ENCODE measurements at places on chromosomes 7 and 10.

DNA sequence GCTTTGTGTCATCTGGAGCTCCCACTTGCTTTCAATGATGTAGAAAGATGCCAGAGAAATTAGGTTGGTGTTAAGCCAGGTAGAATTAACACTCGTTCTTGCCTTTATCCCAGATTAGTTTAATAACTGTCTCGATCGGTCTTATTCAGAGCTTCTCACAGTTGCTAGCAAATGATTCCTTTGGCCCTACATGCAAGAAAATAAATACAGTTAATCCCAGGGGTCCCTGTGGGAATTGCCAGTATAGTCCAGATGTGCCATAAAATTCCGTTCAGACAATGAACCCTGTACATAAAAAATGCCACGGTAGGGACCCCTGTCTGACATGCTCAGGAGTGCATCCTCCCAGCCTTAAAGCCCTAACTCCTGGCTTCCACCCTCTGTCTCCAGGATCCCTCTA lies 207.5 kb downstream of the ARHGAP12 start:
- DNase-seq = no peak

DNA sequence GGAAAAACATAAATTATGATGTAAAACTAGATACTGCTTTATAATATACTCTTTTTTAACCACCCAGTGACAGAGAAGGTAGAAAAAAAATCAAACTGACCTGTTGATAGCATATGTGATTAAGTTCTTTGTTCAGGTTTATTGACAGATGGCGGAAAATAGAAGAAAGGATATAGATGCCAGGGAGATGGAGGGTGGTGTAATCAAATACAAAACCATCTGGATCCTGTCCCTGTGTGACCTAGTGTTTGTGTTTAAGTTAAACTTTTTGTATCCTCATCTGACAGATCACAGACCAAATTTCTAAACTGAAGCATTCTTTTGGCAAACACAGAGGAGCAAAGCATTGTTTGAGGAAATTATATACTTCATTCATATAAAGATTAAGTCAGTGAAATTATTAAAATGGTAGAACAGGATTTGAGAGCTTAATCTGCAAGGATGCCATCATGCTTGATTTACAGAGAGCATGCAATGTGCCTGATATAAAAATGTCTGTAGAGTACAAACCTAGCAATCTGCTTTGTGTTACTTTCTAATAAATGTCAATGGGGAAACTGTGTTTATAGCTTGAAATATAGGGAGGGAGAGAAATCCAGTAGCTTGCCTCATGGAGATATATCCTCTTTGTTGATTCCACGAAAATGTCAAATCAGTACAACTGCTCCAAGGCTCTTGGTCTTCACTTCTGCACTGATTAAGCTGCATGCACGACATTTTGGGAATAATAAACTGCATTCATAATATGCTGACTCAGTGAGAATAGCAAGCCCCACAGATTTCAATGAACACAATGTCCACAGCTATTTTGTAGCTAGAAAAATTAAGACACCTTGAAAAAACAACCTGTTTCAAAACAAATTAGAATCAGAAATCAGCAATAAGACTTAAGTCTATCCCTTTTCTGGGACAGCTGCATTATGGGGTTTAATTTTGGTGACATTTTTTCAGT lies 39.0 kb downstream of the SEM1 start:
- DNase-seq = no peak

GRCh38 chr10:110175406-110175805 lies 32.0 kb upstream of the MXI1 start:
- no peak for DNase-seq

GRCh38 chr7:90726623-90727022 lies 130.5 kb downstream of the CDK14 start:
- no peak for DNase-seq

DNA sequence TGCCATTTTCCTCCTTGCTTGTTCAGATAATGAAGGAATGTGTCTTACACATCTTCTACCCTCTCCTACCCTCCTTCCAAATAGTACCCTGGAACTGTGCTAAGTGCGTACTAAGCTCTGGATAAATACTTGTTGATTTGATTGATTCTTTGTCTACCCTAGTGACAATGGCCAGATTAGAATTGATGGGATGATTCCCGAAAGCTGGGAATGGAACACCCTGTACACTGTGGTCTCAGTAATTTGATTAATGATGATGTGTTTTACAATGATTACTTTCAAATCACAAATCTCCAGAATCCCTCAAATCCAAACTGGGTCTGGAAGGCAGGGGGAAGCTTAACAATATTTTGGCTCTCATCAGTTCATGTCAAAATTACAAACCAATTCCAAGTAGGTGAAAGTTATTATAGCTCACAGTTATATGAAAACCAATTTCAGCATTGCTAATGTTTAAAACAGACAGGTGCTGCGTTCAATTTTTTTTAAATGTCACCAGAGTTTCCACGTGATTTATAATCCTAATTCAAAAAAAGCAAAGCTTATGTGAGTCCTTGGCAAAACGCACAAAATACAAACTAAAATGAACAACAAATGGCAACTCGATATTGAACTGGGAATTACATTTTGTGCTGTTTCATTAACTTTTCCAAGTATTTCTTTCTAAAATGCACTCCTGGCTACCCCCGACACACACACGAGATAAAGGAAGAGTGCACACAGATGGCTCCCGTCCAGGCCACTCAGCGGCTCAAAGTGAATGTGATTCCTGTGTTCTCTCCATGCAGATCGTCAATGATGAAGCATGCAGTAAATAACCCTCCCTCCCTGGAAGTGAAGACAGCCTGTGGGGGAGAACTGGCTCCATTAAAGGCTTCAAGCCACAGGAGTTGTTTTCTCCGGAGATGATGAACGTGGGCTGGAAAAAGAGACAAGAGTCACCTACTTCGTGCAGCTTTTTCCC lies 21.7 kb upstream of the ADRB1 start:
- peak; percentile 58 for DNase-seq

DNA sequence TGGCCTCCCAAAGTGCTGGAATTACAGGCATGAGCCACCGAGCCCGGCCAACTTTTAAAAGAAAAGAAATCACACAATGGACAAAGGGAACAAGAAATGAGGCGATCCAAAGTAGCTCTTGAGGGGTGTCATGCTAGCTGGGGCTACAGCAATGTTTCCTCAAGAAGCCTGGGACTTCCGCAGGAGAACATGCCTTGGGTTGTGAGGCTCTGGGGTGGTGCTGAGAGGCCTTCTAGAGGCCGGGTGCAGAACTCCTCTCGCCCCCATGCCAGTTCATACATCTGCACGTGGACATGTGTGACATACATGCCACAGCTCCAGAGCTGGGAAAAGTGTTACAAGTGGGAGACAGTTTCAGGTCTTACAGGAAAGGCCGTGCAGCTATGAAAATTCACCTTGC lies 238.2 kb downstream of the SKAP2 start:
- DNase-seq = no peak

DNA sequence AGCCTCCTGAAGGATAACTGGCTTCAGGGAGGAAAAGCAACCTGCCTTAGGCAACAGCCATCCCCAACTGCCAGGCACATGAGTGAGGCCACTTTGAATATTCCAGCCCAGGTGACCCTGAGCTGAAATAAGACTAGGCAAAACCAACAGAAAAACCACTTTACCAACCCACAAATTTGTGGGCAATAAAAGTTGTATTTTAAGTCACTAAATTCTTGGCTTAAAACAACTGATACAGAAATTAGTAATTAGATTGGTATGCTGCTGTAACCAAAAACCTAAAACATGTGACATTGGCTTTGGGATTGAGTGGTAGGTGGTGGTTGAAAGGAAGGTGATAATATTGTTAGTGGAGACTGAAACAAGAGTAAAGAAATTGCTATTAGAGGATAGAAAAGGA lies 39.9 kb downstream of the ABCB4 start:
- DNase-seq = peak; percentile 4

- no peak for DNase-seq
Observed at GRCh38 chr10:78817361-78817760, 251.4 kb upstream of the ZMIZ1 start.

DNA sequence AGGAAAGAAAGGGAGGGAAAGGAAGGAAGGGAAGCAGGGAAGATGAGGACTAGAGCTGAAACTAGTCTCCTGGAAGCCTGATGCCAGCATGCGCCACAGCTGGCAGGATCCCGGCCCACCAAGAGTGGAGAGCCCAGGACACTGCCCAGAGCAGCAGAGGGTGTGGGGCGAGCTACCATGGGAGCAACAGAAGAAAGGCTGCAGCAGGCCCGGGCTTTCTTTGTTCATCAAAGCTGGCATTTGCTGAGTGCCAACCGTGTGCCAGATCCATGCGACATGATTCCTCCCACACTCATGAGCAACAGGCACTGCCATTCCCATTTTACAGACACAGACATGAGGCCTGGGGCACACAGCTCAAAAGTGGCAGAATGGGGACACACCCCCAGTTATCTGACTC lies 68.9 kb downstream of the FAM53B start:
- no peak for DNase-seq

DNA sequence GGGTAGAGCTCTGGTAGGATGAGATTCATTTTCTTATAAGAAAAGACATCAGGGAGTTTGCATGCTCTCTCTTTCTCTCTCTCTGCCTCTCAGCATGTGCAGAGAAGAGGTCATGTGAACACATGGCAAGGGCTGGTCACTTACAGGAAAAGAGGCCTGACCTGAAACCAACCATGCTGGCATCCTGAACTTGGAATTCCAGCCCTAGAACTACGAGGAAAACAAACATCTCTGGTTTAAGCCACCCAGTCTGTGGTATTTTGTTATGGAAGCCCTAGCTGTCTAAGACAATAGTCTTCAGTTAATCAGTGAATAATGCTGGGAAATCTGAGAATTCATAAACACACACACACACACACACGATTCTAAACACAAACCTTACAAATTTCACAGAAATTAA lies 1104.2 kb upstream of the LRRN3 start:
- DNase-seq = no peak

DNA sequence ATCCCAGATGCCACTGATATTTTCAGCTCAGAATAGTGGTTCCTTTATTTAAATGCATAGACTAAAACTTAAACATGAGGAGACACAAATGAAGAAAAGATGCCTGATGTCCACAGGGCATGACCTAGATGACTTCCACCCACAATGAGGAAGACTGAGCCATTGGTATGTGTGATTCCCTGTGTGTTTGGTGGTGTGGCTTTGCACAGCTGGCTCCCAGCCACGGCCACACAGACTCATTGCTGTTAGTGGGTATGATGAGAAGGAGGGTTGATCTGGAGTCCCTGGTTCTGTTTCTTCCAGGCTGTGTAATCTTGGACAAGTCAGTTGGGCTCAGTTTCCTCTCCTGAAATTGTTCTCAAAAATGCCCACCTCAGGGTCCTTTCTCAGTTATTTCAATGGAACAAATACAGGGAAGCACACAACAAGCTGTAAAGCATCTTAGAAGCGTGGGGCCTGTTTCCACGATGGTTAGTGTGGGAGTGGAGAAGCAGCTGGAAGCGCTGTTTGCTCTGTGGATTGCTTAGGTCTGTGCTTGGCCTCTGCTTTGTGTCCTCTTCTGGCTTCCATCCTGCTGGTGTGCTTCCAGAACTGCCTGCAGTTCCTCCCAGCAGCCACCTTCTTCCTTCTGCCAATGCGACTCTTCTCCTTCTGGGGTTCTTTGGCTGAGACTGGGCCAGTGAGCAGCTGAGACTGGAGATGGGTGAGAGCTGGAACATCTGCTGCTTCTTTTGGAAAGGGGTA lies 303.7 kb downstream of the BMPER start:
- DNase-seq = no peak

DNA sequence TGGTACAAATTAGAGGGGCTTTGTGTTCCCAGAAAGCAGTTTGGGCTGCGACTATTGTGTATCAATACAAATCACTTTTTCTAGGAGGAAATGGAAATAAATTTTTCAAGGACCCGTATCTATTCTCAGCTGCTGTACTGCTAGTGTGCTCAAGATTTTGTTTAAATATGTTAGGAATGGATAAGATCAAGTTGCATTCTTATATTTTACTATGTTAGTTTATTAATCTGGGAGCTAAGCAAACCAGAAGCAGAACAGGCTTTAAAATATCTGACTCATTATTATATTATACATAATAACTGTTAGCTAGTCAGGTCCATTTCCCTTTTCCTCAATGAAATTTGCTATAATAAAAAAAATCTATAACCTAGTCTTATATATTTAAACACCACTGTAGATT lies 11.1 kb upstream of the GLCCI1 start:
- DNase-seq = no peak

DNA sequence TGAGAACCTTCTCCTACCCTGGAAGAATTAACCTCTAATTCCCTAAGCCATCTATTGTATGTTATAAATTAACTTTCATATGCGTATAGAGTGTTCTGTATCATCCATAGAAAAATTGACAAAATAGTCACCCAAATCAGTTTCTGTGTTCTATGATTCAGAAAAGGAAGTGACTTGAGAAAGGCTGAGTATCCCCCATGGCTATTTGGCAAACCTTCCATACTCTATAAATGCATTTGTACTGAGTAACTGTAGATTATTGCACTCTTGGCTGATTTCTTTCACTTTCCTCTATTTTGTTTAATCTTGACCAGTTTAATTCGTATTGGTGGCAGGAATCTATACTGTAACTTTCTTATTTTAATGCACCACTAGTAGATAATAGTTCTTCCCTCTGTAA lies 182.2 kb downstream of the HTR7 start:
- peak; percentile 8 for DNase-seq

GRCh38 chr10:72659694-72660093 lies 32.2 kb upstream of the MCU start:
- no peak for DNase-seq

- no peak for DNase-seq
Observed at GRCh38 chr10:34575882-34576281, 239.2 kb downstream of the PARD3 start.

- no peak for DNase-seq
Observed at GRCh38 chr7:119825091-119825655, 447.8 kb upstream of the KCND2 start.

DNA sequence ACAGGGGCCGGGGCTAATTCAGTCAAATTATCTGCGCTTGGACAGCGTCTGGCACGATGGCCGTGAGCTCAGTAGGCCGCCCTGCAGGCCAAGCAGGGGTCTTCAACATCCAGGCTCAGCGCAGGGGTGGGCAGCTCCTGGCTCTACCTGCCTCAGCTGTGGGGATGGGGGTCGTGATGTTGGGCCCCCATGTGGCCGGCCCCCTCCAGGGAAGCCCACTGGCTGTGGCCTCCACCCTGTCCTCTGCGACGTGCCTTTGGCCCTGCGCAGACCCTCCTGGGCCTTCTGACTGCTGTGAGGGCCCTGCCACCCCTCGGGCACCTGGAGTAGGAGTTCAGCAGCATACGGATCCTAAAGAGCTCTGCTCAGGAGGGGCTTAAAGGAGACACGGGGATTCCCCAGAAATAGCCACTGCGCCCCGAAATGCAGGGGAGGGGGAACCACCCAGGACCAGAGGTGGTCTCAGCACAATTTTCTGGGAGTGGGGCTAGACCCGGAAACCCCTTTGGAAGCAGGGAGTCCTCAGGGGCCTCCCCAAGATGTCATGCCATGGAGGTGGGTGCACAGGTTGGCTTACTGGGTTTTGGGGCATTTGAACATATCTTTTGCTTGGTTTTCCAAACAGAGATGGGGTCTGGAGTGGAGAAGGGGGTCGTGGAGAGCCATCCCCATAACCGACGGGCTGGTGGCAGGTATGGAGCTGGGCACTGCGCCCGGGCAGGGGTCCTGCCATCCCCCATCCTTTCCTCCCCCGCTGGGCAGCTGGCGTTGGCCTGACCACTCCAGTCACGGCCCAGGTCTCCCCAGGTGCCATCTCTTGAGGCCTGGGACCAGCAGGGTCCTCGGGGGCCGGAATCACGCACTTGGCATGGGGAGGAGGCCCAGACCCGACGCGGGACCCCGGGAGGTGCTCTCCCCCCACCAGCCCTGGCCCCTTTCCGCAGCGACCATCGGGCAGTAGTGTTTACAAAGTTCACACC lies 4.0 kb upstream of the ADAP1 start:
- no peak for DNase-seq

- peak; percentile 34 for DNase-seq
Observed at GRCh38 chr7:90455163-90456030, 14.0 kb upstream of the PTTG1IP2 start.

- peak; percentile 57 for DNase-seq
Observed at GRCh38 chr7:42143711-42144600, 93.1 kb downstream of the GLI3 start.

All from fibroblast of skin of left quadriceps (primary cell).